ENCODE measurements at places on chromosomes 4 and X.

DNA sequence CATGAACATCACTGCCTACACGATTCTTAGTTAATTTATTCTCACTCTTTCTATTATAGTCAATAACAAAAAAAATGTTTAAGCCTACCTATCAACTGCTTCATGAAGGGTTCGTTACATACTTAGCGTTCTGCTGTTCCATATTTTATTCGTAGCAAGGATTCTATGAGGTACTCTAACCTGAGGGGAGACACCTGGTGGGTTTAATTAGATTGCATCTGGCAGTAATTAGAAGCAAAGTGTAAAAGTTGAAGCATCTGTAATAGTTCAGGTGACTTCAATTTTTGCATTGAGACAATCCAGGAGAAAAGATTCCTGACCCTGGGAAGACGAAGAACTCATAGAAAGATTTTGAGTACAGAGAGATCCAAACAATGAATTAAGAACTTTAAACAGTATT lies 1655.8 kb upstream of the TENM3 start:
- DNase-seq: no peak

- DNase-seq: no peak
Measured at GRCh38 chr4:172892300-172892699, 276.3 kb upstream of the GALNT7 start.

DNA sequence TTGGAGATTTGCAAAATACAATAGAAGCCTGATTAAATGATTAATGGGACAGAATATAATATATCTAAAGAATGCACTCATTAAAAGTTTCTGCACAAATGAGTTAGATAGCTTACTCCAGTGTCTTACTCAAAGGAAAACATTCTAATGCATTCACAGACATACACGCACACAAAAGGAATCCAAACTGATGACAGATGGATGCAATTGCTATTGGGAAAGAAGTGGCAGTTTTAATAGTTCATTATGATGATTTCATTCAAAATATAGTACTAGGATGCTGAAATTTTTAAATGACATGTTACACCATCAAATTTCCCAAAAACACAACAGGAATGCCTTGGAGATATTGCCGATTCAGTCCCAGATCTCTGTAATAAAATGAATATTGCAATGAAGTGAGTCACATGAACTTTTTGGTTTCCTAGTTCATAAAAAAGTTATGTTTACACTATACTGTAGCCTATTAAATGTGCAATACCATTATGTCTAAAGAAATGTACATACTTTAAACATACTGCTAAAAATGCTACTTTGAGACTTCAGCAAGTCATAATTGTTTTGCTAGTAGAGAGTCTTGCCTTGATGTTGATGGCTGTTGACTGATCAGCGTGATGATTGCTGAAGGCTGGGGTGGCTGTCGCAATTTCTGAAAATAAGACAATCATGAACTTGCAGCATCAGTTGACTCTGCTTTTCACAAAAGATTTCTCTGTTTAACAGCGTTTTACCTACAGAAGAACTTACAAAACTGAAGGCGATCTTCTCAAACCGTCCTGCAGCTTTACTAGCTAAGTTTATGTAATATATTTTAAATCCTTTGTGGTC lies 45.6 kb downstream of the BBS12 start:
- no peak for DNase-seq

DNA sequence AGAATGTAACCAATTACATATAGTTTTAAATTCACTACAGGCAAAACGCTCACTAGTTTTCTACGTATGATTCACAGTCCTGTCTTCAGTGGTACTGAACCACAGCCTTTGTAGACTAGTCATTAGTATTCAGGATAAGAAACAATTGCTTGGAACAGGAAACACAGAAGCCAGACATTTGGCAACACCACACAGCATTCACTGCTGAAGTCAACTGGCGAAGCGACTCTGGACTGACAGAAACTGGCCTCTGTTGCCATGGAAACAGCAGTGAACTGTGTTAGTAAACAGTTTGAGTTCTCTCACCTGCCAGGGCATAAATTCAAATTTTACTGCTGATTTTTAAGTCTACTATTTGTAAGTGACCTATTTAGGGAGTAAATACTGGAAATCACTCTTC lies 57.6 kb downstream of the MAPK10 start:
- no peak for DNase-seq

DNA sequence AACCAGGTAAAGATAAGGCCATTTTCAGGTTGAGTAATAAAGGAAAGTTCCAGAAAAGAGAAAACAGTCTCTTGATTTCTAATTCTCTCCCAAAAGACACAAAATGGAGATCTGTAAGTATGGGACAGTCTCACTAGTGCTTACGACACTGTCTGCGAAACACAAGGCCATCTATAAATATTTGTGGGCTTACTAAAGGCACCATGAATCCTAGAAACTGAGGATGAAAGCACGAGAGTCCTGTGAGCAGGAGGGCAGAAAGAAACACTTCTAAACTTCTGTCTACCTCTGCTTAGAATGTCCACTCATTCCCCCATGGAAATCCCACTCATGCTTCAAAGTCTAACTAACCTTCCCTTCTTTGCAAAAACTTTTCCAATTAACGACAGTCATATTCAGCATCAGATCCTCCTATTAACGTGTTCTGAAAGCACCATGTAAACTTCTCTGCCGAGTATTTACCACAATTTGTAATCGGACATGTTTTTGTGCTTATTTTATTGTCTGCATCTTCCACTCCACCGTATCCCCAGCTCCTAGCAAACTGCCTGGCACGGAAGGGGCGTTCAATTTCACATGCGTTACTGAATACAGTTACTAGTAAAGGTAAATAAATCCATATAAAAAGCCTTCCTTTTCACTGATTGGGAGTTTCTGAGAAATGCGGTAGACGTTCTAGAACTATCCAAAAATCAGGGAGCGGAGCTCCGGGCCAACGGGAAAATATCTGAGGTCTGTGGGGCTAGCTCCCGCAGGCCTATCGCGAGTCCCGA lies 665 bp downstream of the PSMD10 start:
- no peak for DNase-seq

DNA sequence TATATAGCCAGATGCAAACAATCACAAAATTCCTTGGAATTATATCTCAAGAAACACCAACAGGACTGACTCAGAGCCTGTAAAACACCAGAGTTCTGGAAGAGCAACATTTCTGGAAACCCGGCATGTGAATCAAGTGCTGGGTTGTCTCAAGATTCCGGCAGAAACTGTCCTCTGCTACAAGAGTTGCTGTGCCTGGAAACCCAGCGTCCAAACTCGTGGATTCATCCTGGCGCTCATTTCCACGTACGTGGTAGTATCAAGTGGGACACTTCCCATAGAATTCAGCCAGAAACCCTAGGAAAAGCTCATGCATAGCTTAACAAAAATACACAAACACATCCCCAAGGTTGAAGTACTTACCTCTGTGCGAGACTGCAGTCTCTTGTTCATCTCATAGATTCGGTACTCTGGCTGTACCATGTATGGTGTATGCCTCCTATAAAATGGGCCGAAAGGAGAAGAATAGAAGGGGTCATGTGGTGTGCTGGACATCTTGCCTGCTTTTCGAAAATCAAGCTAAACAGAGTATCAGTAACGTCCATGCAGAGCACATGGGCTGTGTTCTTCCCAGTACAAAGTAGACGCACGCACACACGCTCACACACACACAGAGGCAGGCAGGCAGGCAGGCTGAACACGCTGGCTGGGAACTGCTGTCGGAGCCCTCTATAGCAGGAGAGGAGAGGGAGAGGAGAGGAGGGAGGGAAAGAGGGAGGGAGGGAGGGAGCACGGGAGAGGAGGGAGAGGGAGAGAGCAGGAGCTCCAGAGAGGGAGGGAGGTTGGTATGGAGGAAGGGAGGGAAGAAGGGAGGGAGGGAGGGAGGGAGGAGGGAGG lies at the start of gene LDB2:
LDB2 (minus strand) TSS at position 655 of the 837 bp plus-strand sequence.
- no peak for DNase-seq

DNA sequence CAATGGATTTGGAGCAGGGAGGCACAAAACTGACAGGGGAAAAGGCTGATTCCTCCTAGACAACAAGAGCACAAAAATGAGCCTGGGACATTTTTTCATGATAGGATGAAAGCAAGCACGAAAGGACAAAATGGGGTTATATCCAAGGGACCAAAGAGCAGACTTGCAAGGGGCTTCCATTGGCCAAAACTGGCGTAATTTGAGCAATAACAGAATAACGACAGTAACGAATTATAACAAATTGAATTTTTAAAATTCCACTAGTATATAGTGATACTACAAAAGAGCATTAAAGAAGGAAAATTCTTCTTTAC lies 10.3 kb downstream of the SPP1 start:
- DNase-seq: no peak

- no peak for DNase-seq
Measured at GRCh38 chr4:55498051-55498450, 48.7 kb downstream of the CLOCK start.

DNA sequence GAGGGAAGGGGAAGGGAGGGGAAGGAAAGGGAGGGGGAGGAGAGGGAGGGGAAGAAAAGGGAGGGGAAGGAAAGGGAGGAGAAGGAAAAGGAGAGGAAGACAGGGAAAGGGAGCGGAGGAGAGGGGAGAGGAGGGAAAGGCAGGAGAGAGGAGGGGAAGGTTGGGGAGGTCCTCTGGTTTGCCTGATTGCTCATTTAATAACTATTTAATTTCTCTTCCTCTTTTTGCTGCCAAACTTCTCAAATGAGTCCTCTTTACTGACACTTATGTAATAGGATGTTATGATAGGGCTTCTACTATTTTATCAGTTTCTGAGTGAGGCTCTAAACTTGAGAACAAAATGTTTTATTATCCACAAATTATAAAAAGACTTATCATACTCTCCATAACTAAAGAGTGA lies 35.4 kb upstream of the PPA2 start:
- DNase-seq: no peak

- DNase-seq: no peak
Measured at GRCh38 chr4:146191766-146192458, 16.4 kb downstream of the LSM6 start.

GRCh38 chr4:158042591-158043030 lies 130.2 kb downstream of the GASK1B start:
- no peak for DNase-seq

- no peak for DNase-seq
Measured at GRCh38 chrX:85569096-85569495, 189.6 kb upstream of the POF1B start.
